ENCODE measurements at places on chromosomes 2 and 18.

- no peak for DNase-seq
These were observed 136.4 kb downstream of the THSD7B start for GRCh38 chr2:136901732-136902131.

DNA sequence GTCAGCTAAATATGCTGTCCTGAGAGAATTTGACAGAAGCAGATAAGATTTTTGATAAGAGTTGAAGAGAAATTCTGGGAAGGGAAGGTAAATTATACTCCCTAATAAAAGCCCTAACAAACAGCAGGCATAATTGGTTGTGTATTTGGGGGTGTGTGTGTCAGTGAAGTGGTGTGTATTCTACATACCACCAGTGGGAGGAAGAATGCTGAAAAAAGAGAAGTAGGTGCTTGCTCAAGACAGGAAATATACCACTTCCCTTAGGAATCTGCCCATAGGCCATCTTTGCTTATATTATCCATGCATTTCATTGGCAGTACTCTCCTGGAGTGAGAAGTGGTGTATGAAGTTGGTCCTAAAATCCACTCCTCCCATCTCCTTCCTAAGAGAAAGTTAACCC, 76.2 kb downstream of the FMNL2 start:
- DNase-seq = no peak

- DNase-seq = no peak
These were observed 170.8 kb downstream of the PMAIP1 start for GRCh38 chr18:60070631-60071030.

GRCh38 chr2:215431290-215431689, 4.6 kb downstream of the FN1 start:
- DNase-seq = no peak

DNA sequence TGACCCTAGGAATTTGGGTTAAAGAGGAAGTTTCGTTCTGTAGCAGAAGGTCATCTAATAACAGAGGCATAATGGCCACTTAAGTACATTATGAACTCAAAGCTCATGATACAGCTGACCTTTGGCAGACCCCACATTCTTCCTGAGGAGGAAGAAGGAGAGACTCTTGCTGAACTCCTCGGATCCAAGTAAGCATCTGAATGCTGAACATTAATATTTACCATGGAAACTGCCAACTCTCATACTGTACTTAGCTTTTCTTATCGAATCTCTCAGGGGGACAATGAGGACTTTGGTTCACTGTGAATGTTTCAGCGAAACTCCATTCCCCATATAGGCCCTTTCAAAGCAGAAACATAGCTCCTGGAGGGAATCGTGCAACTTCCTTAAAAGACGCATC, 781.4 kb upstream of the GYPC start:
- DNase-seq = no peak

DNA sequence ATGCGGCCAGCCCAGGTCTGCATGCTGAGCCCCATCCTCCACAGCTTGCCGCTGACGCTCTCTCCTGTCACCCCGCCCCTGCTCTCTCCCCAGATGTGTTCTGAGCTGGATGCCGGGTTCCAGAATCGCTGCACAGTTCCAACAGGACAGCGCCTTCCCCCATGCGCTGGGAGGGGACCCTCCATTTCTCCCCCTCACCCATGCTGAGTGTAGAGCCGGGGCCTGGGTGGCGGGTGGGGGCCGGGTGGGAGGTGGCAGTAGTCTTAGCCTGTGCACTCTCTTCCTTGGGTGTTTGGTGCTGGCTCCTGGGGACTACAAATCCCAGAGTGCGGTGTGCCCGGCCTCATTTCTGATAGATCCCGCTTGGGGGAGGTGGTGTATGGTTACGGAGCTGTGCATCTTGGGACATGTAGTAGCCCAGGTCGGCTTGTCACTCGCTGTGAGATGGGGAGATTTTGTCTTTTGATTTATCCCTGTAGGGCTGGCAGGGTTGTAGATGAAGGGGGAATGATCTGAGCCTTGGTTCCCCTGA, 6.8 kb downstream of the DNAJB2 start:
- no peak for DNase-seq

DNA sequence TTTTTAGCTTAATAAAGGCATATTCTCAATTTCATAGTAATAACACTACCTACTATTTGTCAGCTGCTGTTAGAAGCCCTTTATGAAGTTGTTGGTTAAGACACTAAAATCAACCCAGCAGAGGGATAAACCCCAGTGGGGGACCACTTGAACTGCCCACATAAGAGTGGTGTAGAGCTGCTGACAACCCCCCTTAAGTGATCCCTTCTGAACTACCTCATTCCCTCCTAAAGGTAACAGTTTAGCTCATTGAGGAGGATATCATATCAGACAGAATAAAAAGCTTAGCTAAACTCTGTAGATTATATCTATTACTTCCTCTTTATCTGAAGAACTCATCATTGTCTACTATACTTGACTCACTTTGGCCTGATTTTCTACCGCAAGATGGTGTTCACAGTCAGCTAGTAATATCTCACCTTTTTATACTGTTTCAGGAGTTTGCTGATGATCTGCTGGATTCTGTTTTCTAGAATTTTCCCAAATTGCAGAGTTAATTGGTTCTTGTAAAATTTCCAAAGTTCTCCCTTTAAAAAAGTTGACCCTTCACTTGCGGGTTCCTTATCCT, 16.2 kb downstream of the GALM start:
- DNase-seq = no peak

- no peak for DNase-seq
These were observed 91.7 kb upstream of the SPTBN1 start for GRCh38 chr2:54364409-54364808.

DNA sequence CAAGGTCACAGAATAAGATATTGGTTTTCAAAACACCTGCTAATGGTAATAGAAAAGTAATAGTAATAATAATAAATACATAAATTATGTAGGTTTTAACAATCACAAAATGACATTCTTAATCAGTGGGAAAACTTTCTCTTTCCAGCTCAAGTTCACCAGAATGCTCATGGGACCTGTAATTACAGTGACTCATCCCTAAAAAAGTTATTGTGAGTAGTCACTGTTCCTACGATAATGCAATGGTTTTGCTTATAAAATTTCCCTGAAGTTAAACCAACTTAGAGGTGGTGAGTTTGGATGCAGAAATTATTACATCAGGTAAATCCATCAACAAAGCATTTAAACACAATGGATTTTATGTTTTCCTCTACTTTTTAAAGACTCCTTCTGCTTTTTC, 502.3 kb downstream of the PID1 start:
- no peak for DNase-seq

DNA sequence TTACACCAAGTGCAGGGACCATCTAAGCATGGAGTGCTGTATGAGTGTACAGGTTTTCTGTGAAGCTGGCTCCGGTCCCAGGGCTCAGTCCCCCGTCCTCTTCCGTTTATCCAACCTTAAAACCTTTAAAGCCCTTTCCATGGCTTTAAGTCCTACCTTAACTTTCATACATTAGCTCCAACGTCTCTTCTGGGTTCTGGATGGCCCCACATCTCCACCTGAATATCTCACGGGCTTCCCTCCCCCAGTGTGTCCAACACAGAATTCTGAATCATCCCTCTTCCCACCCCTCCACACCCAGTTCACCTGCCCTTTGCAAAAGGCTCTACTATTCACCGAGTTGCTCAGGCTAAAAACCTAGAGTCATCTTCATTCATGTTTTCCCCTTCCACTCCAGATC, 12.8 kb downstream of the ARHGAP25 start:
- DNase-seq = no peak

DNA sequence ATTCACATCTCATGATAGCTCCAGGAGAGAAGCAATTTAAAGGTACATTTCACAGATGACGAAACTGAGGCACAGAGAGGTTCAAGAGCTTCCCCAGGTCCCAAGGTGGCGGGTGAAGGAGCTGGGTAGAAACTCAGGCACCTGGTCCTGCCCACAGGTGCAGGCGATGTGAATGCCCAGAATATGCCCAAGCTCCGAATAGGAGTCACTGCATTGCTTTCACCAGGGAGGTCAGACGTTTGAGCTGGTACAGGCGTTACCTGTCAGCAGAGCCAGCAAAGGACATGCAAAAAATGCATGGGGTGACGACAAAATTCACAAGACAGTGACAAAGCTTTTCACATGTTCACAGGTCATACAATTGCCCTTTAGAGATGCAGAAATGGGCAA, 247.9 kb downstream of the HDAC4 start:
- DNase-seq = no peak

GRCh38 chr2:170166735-170167134, 11.2 kb upstream of the MYO3B start:
- no peak for DNase-seq

- no peak for DNase-seq
These were observed 156.2 kb upstream of the DSEL start for GRCh38 chr18:67672716-67673115.

DNA sequence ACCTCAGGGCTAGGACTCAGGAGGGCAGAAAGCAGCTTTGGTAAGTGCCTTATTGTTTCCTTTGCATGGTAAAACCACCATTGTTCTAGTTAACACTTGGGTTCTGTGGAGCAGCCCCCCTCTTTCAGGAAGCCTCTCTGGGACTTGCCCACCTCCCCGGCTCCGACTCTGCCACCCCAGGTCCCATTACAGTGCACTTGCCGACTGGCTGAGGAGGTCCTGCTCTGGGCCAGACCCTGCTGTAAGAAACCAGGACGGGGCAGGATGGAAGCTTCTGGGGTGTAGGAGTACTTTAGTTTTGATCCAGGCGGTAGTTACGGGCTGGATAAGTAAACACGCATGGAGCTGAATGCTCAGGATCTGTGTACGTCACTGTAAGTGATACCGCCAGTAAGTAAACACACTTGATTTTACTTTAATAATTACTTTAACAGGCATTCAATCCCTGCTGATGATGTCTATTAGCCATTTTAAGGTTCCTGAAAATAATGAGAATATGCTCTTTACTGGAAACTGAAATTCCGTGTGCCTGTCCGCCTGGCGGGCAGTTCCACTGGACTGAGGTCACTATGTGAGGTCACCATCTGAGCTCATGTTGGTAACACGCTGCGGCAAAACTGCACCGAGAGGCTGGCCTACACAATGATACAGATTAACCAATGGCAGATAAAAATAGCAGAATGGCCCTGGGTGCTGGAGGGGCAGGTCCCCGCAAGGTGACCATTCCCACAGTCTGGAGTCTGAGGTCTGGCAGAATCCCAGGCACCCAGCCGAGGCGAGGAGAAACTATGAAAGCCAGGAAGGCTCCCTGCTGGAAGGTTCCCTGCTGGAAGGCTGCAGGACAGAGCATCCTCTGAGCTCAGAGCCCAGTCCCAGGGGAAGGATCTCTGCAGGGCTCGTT, 25.2 kb downstream of the HS1BP3 start:
- no peak for DNase-seq

DNA sequence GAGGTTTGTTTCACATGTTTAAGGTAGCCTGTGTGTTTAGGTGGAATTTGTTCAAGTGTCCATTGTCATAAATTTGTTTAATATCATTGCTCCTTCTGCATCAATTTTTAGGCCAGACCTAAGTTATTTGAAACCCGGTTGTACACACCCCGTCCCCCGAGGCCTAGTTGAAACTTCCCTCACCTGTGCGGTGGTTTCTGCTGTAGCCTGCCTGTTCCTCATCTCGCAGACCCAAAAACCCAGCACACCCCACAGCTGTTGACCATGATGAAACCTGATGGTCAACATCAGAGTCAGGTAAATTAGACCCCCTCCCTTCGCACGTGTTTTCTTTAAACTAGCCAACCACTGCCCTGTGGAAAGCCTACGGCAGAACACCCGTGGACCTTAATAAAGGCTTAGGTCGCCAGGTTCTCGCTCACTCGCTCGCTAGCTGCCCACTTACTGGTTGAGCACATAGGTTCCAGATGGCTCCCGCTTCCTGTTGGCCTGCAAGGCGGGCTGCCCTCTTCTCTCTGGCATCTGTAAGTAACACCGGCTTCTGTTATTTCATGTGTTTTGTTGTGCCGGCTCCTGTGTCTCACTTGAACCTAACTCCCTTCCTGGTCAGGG, 64.4 kb downstream of the EML6 start:
- DNase-seq = no peak

- no peak for DNase-seq
These were observed 7.4 kb downstream of the CXCR4 start for GRCh38 chr2:136110526-136110925.

- DNase-seq = no peak
These were observed 145.9 kb downstream of the DDX1 start for GRCh38 chr2:15737314-15738224.

- no peak for DNase-seq
These were observed 9.2 kb downstream of the SLC66A2 start for GRCh38 chr18:79942211-79942610.

- no peak for DNase-seq
These were observed 46.6 kb upstream of the TCF4 start for GRCh38 chr18:55634545-55634944.

GRCh38 chr2:182745061-182745460, 29.0 kb downstream of the DNAJC10 start:
- DNase-seq = no peak

DNA sequence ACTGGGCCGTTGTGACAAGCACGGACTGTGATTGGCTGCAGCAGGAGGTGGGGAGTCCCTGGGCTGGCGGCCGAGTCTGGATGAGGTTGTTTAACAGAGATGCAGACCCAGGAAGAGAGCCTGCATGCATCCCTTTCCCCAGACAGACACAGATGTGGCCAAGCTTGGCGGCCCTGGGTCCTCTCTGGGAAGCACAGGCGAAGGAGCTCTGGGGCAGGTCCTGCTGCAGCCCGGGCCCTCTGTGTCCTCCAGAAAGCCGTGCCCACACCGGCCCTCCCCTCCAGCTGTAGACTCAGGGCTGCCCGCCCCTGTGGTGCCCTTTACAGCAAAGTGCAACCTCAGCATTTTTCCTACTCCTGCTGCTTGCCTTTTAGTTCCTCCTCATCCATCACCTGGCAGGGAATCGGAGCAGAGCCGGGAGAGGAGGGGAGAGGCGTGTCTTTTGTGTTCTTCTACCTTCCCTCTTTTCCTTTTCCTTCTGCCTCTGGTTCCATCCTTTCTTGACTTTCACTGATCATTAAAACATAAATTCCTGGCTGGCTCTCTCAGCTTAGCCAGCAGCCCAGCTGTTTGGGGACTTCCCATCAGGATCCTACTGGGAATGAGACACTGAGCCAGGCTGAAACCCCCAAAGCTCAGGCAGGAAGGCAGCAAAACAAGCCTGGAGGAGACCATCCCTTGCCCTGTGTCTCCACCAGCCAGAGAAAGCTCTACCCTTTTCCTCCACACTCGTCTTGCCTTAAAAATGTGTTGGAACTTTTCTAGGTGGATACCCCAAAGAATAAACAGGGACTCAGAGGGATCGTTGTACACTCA, 75.0 kb downstream of the CTIF start:
- DNase-seq = no peak

DNA sequence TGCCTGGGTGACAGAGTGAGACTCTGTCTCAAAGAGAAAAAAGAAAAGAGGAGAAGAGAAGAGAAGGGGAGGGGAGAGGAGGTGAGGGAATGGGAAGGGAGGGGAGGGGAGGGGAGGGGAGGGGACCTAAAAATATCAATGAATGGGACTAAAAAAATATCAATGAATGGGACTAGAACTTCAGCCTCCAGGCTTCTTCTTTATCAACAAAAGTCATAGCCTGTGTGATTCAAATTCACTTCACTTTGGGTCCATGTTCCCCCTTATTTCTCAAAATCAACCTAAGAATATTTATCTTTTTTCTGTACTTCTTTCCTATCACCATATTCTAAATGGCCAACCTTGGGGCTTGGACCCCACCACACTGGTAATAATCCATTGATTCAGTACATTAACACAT, 92.1 kb upstream of the PIK3C3 start:
- DNase-seq = no peak

- no peak for DNase-seq
These were observed 601.1 kb downstream of the ARHGAP15 start for GRCh38 chr2:143730155-143730952.
